ENCODE measurements at places on chromosomes 12 and 14. TPM values are rescaled to one million over a fixed set of nuclear protein-coding genes. Genes with fewer than 3 reads are reported as not detected.

TSHR gene
- not detected for total RNA-seq

DNA sequence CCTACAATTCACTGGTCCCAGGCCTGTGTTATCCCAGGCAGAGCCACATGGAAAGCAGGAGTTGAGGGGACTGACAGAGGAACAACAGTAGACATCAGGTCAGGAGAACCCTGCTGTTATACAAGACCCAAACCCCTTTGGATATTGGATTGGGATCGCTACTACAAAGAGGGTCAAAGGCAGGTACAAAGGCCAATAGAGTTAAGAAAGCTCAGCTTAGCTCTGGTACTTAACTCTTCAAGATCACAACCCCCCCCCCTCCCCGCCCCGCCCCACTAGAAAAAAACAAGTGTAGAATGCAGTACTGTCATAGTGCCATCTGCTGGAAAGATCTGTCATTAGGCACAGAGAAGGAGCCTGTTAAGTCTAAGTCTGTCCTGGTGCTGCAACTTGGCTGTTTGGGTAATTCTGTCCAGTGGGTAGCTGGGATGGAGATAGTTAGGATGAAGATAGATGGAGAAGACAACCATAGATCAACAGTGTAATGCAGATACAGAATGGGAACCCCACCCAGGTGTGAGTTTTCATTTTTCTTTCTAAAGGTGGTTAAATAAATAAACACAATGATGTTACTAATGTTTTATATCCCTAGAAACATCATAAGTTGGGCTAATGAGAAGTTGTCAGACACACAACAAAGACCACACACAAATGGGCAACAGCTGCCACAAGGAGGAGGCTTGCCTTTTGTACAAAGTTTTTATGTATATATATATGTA is 17.2 kb downstream of the REM2 start:
- DNase-seq, result peak; percentile 78

FGF6 gene
- not detected for total RNA-seq

- DNase-seq, result no peak
Measured at GRCh38 chr12:120822832-120823503, 81.2 kb downstream of the SPPL3 start.

DNA sequence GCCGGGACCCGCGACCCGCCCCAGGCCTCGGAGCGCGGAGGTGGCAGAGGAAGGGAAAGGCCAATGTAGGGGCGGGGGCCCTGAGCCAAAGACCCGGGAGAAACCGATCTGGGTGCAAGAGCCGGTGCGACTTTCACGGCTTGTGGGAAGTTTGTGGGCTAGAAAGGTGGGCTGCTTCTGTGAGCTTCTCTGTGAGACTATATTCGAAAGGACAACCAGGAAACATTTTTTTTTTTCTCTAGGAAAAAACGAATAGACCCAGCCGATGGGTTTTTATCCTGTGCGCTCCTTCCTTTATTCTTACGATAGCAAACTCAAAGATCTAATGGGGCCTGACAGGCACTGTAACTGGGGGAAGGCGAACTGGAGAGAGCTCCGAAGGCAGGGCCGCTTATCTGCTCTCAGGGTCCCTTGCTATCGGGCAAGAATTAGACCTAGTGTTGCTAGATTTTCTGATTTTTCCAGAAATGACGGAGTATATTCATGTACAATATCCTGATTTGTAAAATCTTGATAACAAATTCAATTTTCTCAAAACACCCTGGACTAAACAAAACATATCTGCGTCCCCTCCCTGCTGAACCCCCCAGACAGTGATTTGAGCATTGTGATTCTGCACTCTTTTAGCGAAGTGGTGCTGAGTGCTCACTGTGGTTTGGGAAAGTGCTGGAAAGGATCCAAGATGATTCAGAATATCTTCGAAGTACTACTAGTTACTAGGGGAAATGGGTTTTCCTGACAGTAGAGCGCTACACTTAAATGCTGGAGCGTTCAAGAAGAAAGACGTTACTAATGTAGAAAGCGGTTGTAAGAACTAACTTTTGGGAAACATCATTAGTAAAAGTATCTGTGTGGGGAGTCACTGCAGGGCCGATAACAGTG is 563 bp upstream of the STXBP6 start:
- DNase-seq, result peak; percentile 82

DNA sequence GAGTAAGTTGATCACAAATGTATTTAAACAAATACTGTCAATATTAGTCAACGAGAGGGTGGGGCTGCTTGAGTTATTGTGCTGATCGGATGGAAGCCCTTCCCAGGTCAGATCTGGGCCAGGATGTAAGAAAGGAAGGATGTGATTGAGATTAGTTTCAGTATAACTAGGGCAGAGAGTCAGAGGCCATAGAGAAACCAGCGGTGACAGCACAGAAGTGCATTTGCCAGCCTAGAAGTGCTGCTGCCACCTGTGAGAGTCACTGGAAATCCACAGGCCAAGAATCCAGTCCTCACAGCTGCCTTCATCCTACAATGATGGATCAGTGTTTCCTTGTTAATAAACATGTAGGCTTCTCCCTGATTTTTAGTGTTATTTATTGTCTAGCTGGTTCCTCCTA is 9.8 kb upstream of the FERMT2 start:
- DNase-seq, result no peak

DNA sequence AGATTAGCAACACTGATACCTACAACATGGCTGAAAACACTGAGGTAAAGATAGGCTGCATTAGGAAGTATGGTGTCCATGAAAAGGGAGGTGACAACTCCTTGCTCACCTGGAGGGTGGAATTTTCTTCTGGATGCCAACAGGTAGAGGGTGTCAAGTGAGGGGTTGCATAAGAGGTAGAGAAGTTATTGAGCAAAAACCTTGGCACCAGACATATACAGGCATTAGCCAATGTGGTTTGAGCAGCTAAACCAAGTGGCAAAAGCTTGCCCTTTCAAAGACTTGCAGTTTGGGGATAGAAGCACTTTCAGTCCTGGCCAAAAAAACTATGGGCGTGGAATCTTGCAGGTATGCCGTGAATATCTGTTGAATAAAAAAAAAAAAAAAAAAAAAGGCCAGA is 3.8 kb downstream of the RITA1 start:
- no peak for DNase-seq

- no peak for DNase-seq
Measured at GRCh38 chr12:124482567-124482893, 84.9 kb downstream of the NCOR2 start.

- no peak for DNase-seq
Measured at GRCh38 chr12:116313194-116313927, 35.9 kb upstream of the MED13L start.

MYO1H gene
- total RNA-seq, result not detected

DDN gene
- 0.18 TPM for total RNA-seq

- DNase-seq, result no peak
Measured at GRCh38 chr14:91330856-91331255, 86.4 kb upstream of the GPR68 start.

DNA sequence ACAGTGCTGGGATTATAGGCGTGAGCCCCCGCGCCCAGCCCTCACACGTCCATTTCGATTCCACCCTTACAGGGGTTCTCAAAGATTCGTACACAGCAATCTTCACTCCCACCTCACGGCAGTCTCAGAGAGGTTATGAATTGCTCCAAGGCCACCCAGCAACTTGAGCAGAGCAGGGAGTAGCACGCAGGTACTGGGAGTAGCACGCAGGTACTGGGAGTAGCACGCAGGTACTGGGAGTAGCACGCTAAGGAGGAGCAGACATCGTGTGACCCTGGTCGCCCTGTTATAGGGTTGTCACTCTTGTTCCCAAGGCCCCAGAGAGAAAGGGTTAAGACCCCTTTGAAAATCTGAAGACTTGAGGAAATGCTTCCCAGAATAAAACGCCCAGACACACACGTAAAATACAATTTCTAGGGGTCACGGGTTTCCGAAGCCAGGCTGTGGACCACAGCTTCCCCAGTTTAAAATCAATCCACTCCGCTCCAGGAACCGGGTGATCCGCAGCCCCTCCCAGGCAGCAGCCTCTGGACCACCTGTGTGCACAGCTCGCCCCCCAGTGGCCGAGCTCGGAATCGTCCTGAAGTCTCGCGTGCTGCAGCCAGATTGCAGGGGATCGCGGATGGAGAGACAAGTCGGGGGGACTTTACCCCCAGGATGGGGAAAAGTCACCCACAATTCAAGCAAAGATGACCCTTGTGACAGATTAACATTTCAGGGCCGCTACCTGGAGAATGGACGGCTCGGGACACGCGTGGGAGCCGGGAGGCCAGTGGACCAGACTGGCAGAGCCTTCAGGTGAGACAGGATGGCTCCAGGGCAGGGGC is 92.0 kb downstream of the SCARB1 start:
- DNase-seq, result peak; percentile 60

DNA sequence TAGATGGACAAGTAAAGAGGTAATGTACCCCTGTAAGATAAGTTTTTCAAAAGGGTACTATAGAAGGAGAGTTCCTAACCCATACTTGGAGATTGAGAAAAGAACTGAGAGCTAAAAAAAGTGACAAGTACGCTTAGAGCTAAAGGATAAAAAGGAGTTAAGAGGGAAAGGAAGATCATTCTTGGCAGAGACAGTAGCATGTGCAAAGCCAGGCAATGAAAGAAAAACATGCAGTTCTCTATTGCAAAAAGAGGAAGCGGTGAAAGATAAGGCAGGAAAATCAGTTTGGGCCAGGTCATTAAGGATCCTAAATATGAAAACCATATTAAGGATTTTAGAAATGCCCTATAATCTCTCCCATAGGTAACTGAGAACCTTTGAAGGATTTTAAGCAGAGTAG is 500.4 kb upstream of the GARIN6 start:
- no peak for DNase-seq

GRCh38 chr12:9925705-9926393 is 6.3 kb downstream of the CLEC2A start:
- DNase-seq, result peak; percentile 41

- no peak for DNase-seq
Measured at GRCh38 chr12:3718100-3718499, 34.8 kb downstream of the CRACR2A start.

MGP gene
- total RNA-seq, result 0.56 TPM

TSPAN19 gene
- not detected for total RNA-seq

GRCh38 chr12:14313379-14314138 is 51.9 kb upstream of the ATF7IP start:
- DNase-seq, result peak; percentile 13

- peak; percentile 72 for DNase-seq
Measured at GRCh38 chr12:110600254-110600653, 13.7 kb upstream of the TCTN1 start.

DNA sequence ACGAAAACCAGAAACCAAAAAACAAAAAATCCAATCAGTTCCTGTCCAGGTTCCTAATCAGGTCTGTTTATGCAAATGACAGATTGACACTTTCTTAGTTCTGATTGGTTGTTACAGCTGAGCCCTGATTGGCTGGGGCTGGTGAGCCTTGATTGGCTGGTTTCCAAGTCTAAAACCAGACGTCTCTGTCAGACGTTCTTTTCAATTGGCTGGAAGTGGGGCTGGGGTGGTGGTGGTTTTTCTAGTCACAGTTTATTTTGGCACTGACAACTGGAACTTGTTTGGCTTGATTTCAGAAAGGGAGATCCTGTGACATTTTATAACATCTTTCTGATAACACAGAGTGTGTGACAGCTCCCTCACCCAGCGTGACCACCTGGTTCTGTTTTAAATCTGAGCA is 36.1 kb upstream of the PRICKLE1 start:
- no peak for DNase-seq

E2F7 gene
- 10.3 TPM for total RNA-seq

LRCOL1 gene
- 0.28 TPM for total RNA-seq

DNA sequence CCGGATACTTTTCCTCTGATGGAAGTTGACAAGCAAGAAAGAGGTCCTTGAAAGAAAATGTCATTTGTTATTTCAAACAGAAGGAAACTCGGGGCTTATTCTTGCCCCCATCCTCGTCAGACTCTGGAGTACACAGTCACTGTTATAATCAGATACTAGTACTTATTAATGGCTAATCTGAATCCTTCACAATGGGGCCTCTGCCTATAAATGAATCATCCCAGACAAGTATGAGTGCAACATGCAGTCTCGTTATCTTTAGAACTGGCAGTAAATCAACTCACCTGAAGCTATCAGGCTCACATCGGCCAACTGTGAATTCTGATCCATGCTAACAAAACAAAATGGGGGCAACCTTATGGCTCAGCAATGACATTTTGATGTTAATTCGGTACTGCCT is 216.7 kb downstream of the GRIN2B start:
- no peak for DNase-seq

- peak; percentile 27 for DNase-seq
Measured at GRCh38 chr14:65103150-65103760, 938 bp upstream of the MAX start.

RBP5 gene
- not detected for total RNA-seq

DNA sequence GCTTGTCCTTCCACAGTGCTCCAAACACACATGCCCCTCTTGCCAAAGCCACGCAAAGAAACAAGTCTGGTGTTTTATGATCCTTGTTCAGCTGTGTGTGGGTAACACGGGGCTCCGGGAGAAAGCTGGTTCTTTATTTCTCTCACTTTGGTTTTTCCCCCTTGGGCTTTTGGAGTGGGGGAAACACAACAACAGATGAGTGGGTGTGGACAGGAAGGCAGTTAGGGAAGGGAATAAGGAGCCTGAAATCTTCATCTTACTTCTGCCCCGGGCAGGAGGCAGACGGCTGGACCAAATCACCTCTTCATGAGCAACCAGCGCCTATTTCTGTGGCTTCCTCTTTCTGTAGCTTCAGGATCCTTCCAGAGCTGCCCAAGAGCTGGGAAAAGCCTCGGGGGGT is 218.5 kb downstream of the PHETA1 start:
- no peak for DNase-seq

DNA sequence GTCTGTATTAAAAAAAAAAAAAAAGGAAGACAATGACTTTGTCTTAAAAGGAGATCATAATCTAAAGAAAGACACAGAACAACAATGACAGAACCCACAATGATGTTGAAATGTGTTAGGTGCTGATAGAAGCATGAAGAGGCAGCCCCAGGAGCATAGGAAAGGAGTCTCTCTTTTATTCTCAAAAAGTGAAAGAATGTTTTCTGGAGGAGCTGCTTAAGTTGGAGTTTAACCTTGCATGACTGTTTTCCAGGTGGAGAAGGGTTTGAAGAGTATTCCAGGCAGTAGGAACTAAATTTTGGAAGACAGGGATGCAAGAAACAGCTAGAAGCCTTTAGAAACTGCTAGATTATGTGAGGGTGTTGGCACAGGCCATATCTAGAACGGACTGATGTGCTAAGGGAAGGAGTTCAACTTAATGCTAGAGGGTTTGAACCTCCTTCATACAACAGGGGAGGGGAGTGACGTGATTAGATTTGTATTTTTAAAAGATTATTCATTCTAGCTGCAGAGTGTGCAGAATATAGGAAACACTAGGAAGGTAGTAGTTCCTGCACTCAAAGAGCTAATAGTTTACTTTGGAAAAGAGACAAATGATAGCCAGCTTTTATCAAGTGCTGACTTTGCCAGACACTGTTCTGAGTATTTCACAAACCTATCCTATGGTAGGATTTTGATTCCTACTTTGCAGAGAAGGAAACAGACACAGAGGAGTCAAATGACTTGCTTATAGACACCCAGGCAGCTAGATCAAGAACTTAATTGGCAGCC is 4.6 kb upstream of the RPL6 start:
- DNase-seq, result no peak

TMEM253 gene
- total RNA-seq, result not detected
